Right ventricle myocardium superior (tissue), 1 donor: ENCODE measurements at places on chromosomes 5 and 9.

- peak; percentile 55 for DNase-seq
Measured at GRCh38 chr9:34380034-34380510, 3.4 kb upstream of the MYORG start.

DNA sequence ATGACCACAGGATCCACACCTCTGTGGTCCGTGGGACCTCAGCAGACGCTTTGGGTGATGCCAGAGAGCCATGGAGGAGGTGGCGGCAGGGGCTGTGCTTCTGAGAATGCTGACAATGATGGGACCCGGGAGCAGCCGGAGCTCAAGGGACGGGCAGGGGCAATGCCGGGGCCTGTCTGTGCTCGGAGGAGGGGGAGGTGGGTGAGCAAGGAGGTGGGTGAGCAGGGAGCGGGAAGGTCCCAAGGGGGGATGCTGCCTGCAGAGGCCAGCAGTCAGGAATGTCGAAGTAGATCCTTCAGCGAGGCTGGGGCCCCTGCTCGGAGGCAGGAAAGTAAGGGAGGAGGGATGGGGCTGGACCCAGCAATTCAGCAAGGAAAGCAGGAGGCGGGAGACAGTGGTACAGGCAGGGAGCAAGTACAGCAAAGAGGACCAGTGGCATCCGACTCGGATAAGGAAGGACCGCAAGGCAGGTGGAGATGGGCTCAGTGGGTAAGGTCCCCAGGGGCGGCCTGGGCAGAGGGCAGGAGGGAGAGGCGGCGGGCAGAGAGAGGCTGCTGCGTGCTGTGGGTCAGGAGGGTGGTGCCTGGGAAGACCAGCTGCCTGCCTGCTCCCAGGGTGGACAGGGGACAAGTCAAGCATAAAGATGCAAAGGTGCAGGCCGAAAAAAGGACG, 49.0 kb downstream of the ADAMTS2 start:
- DNase-seq, result peak; percentile 30

- DNase-seq, result no peak
Measured at GRCh38 chr5:73233053-73233460, 60.1 kb downstream of the TMEM174 start.

GRCh38 chr5:78526049-78526525, 122.5 kb downstream of the LHFPL2 start:
- DNase-seq, result no peak

DNA sequence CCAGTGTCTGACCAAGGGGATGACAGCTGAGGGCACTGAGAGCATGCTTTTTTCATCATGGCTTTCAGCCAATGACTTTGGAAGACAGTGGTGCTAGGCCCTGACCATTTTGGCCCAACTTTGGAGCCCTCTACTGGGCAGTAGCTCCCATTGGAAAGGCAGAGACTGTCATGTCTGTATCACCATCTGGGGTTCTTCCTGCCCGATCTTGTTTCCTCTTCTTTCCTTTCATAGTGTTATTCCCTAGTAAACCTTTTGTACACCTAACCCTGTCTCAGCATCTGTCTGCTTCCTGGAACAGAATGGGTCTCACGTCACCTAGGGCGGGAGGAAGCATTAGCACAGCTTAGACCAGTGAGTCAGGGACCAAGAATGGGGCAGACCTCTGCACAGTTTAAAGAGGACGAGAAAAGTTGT, 97.4 kb upstream of the MAST4 start:
- no peak for DNase-seq

GRCh38 chr5:149174847-149175234, 33.5 kb downstream of the ABLIM3 start:
- DNase-seq, result no peak

DNA sequence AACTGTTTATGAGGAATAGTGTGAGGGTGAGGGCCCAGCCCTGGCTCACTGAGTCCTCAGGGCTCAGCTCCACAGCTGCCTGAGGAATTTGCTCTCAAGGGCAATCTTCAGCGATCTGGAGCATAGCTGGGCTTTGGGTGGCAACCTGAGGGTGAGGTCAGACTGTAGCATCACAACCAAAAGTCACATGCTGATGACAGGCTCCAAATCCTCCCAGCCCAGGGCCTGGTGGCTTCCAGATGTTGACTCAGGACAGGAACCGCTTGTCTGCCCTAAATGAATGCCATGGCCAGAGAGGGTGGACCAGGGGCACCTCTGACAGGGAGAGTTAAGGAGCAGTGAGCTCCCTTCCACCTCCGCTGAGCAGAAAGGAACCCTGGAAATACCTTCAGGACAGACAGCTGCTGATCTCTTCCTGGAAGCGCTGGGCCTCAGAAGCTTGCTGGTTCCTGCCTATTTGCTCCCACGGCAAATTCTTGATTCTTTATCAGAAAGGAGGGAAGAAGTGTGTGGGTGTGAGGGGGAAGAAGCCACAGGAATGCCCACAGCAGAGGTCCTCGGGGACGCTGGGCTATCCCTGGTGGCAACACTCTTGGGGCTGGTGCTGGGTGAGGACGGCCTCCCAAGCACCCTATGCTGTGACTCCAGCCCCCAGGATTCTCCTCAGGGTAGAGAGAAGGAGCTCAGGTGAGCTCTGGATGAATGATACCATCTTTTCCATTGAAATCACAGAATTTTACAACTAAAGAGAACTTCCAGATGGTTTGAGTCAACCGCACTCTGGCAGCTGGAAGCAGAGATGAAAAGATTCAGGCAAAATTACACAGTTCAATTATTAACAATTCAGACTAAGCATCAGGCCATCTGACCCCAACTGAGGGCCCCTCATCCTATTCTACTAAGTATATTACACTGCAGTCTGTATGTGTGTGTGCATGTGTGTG, 13.8 kb upstream of the CTSL start:
- DNase-seq, result no peak

- no peak for DNase-seq
Measured at GRCh38 chr5:159913048-159913447, 3.2 kb upstream of the ADRA1B start.

GRCh38 chr5:59296317-59297264, 596.9 kb downstream of the PDE4D start:
- no peak for DNase-seq

DNA sequence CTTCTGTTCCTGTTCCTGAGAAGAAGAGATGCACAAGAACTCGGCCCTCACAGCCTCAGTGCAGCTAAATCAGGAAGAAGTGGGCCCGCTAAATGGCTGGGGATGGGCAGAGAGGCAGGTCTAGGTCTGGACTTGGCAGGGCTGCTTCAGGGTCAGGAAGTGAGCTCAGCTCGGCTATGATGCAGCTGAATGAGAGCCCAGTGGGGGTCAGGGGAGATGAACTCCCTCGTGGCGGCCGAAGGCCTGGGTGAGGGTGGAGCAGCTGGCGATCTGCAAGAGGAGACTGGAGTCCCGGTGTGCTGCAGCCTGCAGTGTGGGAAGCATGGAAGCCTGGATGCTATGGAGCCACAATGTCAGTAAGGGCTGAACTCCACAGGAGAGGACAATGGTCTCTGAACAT, 466.2 kb downstream of the SPOCK1 start:
- no peak for DNase-seq

DNA sequence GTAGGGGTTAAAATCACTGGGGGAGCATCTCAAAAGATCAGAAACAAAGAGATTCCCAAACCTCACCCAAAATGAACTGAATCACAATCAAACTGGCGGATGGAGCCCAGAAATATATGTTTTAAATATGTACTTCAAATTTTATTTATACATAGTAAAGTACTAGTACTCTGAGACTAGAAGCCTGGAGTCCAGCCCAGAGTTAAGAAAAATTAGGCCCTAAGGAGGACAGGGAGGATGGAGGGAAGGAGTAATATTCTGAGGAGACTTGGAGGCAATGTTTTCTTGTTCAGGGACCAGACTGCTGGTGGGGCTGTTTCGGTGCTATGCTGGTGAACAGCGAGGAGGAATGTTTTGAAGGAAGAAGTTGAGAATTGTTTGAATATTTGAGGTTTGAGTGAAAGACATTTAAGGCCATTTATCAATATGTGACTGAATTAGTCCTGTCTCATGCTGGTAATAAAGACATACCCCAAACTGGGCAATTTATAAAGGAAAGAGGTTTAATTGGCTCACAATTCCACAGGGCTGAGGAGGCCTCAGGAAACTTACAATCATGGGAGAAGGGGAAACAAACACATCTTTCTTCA, 552.4 kb upstream of the DAB2 start:
- no peak for DNase-seq

DNA sequence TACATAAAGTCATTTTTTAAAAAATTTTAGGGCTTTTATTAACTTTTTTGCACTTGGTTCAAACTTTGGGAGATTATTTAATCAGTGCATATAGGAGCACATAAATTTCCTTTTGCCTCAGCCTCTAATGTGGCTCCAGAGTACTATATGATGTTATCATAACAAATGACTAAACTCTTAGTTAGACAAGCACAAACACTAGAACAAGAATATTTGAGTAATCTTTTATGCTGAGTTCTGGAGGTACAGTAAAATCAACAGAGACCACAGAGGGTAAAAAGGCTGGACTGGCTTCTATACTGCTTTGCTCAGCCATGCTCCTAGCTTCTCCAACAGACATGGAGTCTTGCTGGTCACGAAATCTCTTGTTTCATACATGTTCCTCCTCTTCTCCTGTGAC, 52.5 kb upstream of the SGCD start:
- DNase-seq, result no peak

DNA sequence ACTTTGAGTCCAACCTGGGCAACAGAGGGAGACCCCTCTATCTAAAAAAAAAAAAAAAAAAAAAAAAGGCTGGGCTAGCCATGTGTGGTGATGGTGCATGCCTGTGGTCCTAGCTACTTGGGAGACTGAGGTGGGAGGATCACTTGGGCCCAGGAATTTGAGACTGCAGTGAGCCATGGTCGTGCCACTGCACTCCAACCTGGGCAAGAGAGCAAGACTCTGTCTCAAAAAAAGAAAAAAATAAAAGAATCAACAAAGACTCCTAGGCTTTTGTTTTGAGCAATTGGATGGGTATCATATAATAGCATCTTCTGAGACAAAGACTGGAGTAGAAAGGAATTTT, 481.7 kb upstream of the PAPPA start:
- no peak for DNase-seq

GRCh38 chr5:125272357-125272756, 525.9 kb upstream of the ZNF608 start:
- DNase-seq, result no peak

DNA sequence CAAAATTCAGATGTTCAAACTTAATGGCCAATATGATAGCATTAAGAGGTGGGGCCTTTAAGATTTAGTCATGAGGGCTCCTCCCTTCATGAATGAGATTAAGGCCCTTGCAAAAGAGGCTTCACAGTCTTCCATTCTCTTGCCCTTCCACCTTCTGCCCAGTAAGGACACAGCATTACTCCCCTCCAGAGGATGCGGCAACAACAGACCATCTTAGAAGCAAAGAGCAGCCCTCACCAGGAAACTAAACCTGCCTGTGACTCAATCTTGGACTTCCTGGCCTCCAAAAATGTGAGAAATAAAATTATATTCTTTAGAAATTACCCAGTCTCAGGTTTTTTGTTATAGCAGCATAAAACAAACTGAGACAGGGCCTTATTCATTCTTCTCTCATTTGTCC, 8.2 kb downstream of the AP3B1 start:
- DNase-seq, result no peak

GRCh38 chr5:77356740-77357139, 135.4 kb downstream of the WDR41 start:
- DNase-seq, result no peak

DNA sequence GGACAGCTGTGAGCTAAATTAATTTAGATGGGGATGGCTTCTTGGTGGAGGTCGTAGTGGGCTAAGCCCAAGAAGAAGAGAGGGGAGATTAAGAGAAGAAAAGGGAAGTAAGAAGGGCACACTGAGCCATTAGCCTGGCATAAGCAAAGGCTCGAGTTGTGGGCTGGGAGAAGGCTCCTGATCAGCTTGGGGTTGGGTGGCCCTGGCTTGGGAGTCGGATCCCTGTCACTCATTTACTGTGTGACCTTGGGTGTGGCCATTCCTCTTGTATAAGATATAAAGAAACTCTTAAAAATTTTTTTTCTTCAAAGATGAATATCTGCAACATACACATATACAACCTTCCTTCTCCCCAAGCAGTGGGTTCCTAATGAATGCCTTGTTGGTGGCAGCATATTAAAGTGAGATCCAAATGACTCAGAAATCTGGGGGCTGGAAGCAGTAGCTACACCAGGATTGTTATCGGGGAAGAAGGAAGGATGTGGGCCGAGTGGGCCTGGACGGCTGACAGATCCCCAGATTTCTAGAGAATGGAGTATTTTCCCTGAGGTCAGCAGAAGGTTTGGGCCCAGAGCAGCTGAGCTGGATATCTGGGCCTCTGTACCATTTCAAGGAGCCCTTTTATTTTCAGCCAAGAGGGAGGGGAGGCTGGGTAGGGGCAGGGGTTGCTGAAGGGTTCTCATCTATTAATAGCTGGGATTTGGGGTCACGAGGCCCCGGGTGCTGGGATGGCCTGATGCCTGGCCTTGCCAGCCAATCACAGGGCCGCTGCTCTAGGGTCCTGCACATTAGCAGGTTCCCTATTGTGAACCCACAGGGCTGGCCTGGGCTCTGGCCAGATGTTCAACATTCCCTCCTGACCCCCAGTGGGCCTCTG, 52.1 kb downstream of the PPARGC1B start:
- peak; percentile 77 for DNase-seq

- no peak for DNase-seq
Measured at GRCh38 chr5:119453040-119453373, 710 bp downstream of the HSD17B4 start.
